ENCODE measurements at places on chromosomes 5 and 9.

DNA sequence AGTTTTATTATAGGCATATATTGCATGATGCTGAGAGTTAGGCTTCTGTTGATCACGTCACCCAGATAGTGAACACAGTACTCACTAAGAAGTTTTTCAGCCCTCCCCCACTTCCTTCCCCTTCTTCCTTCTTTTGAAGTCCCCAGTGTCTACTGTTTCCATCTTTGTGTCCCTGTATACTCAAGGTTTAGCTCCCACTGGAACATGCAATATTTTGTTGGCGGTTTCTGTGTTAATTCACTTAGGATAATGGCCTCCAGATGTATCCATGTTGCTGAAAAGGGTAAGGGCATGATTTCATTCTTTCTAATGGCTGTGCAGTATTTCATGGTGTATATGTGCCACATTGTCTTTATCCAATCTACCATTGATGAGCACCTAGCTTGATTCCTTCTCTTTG lies 764.3 kb downstream of the MTRR start:
- DNase-seq: no peak

- DNase-seq: no peak
These were observed 26.1 kb downstream of the NR5A1 start for GRCh38 chr9:124481115-124481514.

DNA sequence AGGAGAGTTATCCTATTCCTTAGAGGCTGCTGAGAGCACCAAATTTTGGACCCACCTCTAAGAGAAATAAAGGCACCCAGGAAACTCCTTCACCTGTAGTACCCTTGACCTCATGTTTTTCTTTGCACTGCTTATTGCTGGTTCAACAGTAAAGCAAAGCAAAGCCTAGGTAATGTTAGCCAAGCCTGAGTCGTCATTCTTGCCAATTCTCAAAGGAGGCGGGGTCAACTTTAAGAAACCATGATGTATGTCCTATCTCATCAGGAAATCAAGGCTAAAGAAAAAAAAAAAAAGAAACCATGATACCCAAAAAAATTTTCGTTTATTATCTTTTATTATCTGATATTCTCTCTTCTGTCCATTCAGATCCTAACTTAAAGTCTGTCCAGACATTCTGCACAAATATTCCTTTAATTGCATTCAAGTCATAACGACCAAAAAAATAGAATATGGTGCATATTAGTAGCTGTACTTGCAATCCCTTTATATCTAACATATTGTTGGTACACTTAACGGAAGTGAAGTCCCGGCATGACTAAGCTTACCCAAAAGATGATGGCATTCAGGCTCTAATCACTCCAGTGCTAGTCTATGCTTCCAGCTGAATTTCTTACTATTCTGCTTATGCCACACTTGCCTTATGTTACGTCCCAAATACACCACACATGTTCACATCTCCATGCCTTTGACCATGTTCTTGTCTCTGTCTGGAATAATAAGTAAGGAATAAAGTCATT lies 1.8 kb downstream of the AUH start:
- no peak for DNase-seq

DNA sequence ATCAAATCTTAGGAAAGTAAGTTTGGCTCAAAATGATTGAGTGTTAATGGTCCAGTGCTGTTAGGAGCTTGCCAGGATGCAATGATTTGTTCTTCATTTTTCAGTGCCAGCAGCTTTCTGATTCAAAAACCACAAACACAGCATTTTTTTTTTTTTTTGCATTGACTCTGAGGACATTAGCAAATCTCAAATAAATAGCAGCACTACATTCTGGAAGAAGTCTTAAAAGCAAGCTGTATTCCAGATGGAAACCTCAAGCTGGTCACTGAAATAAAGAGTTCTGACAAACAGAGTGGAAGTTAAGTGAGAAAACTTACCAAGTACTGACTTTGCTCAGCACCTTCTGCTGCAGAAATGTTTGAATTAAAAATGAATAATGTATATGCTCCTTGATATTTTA lies 1653.1 kb upstream of the CDH9 start:
- DNase-seq: peak; percentile 20

GRCh38 chr9:86099701-86100364 lies 475 bp upstream of the GOLM1 start:
- DNase-seq: peak; percentile 69

DNA sequence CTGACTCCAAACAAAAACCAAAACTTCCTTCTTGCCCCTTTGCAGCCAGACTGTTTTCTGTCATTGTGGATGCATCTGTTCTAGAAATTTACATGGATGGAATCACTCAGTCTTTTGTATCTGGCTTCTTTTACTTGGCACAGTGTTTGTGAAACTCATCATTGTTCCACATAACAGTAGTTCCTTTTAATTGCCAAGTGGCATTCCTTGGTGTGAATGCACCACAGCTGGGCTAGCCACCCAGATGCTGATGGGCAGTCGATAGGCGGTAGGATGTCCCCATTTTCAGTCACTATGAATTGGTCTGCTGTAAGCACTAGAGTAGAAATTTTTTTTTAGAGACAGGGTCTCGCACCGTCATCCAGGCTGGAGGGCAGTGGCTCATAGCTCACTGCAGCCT lies 6.3 kb upstream of the CLPTM1L start:
- no peak for DNase-seq

DNA sequence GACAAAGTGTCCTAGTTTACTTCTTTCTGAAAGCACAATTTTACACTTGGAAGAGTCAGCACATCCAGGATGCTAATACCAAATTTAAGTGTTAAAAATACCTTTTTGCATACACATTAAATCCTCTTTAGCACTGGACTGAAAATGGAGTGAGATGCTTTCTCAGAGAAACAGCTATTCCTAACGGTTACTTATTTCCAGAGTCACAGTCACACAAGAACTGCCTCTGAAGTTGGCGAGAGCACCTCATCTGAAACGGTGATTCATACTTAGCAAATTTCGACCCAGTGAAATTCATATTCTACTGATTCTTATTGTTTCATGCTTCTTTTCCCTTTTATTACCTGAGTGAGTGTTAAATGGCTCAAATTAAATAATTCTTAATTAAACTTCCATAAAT lies 12.2 kb downstream of the CDH18 start:
- DNase-seq: no peak

GRCh38 chr5:68849906-68850305 lies 243.9 kb upstream of the SLC30A5 start:
- DNase-seq: no peak

DNA sequence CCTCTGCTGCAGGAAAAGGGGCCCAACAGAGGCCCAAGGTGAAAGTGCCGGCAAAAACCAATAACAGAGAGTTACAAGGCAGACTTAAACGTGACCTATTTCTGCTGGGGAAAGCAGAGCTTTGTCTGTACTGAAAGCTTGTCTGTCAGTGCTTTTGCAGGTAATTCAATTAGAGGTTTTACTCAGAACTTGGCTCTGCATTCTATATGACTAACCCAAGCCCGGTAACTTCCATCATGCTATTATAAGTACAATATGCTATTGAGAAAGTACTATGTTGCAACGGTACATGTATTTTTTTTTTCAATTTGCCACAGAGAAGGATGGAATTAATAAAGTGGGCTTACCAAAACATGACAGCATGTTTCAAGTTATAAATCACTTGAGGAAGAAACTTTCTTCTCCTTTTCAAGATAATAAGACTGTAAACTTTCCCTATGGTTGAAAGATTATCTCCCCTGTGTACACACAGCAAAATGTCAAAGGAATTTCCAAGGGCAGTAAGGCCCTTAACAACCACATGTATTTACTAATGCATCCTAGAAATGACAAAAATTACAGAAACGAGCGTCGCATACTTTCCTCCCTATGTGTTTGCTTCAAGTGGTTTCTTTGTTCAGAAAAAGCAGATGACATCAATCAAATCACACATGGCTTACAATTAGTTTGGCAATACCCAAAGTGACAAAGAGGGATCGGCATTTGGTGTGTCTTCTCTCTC lies 282.4 kb downstream of the EFNA5 start:
- DNase-seq: no peak

- DNase-seq: no peak
These were observed 531.2 kb upstream of the ZNF608 start for GRCh38 chr5:125277494-125278154.

- no peak for DNase-seq
These were observed 441.2 kb upstream of the CHD1 start for GRCh38 chr5:99369797-99370593.

GRCh38 chr5:150797384-150797783 lies 18.8 kb downstream of the SMIM3 start:
- no peak for DNase-seq

GRCh38 chr5:101878190-101878589 lies 417.9 kb downstream of the SLCO4C1 start:
- DNase-seq: no peak

DNA sequence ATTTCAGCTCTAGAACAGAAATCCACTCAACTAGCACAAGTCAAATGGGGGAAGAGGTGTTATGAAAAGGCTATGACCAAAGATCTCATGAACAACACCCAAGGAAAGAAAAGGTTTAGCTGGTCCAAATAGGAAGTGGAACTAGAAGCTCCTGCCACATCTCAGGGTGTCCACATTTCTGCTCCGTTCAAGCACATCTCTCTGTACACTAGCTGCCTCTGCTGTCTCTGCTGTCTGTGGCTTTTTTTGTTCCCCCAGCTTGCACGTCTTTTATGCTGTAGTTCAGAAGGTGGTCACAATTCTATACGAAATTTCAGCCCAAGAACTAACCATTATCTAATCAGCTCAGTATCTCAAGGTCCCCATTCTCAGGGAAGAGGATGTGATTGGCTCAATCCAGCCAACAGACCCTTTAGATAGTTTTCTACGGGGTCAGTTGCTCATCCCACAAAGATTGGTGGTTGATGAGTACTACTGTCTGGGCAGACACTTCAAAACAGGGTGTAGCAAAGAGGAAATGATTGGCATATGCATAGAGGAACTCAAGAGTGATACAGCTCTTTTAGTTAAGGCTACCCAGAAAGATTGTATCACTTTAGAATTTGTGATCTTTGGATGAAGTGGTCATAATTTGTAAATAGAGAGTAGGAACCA lies 44.0 kb downstream of the FANCC start:
- DNase-seq: no peak

- DNase-seq: no peak
These were observed 13.9 kb downstream of the KCNMB1 start for GRCh38 chr5:170375283-170375682.

- DNase-seq: no peak
These were observed 162.5 kb downstream of the ZNF462 start for GRCh38 chr9:107025260-107026035.

- DNase-seq: no peak
These were observed 1.4 kb downstream of the TBC1D9B start for GRCh38 chr5:179906294-179906794.

DNA sequence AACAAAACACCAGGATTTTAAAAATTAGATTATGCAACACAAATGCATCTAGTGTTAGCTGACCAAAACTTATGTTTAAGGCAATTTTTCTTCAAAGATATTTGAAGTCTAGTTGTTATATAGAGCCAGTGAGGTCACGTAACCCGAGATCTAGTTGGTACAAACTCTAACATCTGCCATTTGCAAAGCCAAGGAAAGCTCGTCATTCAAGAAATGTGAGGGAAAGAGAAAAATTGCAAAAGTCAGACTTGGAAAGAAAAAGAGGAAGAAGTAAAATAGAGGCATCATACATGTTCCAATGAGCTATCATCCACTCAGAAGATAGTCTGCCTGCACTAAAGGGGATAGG lies 293.4 kb upstream of the PUM3 start:
- no peak for DNase-seq

- DNase-seq: no peak
These were observed 89.5 kb downstream of the TSSK1B start for GRCh38 chr5:113344973-113345940.

DNA sequence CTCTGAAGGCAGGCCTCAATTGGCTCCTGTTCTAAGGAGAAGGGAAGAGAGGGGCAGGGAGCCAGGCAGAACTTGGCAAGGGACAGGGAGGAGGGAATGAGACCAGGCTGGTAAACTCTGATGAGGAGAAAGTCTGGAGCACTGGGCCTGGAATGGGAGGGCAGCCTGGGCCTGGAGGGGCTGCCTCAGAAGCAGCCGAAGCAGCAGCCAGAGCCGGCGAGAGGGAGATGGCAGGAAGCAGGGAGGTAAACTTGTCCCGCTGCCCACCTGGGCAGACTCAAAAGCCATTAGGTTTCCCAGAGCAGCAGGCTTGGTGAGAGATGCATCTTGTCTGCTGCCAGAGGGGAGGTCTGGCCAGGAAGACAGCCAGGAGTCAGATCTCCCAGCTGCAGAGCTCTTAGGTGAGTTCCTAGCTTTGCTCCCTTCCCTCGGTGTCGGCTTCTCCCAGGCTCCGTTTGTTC lies 37.0 kb upstream of the CRB2 start:
- DNase-seq: peak; percentile 80

DNA sequence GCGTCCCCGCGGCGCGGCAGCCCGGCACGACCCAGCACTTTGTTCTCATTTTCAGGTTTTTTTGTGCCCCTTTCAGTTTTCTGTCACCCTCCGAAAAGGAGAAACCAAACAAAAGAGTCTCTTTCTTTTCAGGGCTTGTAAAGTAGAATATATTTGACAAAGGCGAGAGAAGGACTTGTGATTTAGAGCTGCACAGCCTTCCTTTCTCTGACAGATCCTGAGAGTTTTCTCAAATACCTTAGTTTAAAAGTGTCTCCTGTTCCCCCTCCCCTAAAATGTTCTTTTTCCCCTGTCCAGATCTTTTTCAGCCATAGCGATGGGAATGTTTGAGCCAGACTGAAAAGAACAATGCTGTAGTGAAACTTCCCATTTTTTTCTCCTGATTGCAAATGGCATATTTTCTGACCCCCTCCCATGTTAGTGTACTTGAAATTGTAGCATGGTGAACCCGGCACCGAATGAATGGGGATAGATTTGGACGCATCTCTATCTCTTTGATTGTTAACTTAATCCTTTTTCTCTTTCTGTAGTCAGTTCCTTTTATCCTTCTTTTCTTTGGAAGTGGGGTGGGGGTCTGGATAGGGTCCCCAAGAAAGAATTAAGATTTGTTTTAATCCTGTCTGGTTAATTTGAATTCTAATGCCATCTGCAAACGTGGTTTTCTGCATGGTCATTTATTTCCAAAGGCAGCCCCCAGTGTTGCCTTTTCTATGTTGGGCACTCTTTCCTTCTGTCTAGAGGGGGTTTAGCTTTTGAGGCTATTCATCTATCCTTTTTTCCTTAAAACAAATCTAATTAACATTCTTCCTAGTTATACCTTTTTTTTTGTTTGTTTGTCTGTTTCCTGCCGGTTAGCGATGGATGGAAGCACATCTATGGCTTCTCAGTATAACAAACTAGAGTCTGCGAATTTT lies 2.2 kb downstream of the ZSWIM6 start:
- DNase-seq: no peak

GRCh38 chr5:8461543-8461942 lies 592.6 kb downstream of the MTRR start:
- no peak for DNase-seq

DNA sequence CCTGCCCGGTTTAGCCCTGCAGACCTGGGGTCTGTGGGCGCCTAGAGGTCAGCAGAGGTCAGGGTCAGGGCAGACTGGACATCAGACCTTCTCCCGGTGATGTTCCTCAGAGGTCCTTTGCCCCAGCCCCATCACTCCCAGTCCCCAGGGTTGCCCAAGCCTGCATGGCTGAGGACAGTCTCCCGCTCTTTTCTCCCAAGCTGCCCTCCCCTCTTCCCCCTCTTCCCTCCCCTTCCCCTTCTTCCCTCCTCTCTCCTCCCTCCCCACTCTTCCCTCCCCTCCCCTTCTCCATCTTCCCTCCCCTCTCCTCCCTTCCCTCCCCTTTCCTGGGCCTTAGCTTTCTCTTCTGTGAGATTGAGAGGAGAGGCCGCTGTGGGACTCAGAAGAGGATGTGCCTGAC lies 10.4 kb downstream of the LHX3 start:
- no peak for DNase-seq

- no peak for DNase-seq
These were observed 38.0 kb upstream of the CCDC152 start for GRCh38 chr5:42718591-42718990.

GRCh38 chr9:128191406-128192046 lies at the start of gene CIZ1:
Gene CIZ1 (minus strand): TSS chr9:128191572. CDS start chr9:128190857, 715 bp downstream.
- peak; percentile 85 for DNase-seq

GRCh38 chr5:151772029-151772845 lies 483 bp downstream of the G3BP1 start:
- DNase-seq: peak; percentile 63

Data from hindlimb muscle (tissue), 1 donor.